ENCODE measurements at places on chromosomes 6 and 20.

DNA sequence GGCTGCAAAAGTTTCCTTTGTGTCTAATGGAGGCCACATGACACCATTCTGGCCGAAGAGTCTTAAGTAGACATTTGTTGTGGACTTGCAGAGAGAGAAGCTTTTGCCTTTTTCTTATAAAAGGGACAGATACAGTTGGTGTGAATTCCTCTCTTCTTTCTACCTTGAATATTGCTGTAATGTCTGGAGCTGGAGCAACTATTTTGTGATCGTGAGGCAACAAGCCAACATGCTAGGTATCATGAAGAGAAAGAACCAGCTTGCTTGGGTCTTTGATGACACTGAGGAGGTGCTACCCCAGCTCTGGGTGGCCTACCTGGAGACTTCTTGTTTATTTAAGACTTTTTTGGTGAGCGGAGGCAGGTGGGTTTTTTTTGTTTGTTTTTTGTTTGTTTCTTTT lies 16.3 kb upstream of the SYNJ2 start:
- DNase-seq: no peak

GRCh38 chr20:39358052-39358451 lies 395.9 kb downstream of the DHX35 start:
- no peak for DNase-seq

DNA sequence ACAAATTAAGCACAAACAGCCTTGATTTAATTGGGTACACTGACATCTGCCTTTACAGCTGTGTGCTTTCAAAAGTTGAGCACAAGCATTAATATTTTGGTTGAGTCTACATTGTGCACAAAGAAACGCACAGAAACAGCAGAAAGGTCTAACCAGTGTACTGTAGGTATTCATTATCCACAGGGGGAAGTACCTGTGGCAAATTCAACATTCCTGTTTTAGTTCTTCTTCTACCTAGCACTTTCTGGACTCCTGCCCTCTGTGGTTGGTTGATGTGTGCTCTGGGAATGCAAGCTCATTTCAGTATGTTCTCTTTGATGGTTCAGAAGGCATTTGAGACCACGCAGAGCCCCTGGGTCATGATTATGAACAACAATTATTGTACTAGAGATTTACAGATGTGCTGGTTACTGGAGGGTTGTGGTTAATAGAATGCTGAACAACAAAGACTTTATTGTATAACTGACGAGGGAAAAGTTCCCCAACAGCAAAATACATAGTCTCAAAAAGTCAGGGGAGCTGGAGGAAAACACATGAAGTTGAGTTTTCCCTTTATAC lies 26.6 kb upstream of the DAAM2 start:
- no peak for DNase-seq

DNA sequence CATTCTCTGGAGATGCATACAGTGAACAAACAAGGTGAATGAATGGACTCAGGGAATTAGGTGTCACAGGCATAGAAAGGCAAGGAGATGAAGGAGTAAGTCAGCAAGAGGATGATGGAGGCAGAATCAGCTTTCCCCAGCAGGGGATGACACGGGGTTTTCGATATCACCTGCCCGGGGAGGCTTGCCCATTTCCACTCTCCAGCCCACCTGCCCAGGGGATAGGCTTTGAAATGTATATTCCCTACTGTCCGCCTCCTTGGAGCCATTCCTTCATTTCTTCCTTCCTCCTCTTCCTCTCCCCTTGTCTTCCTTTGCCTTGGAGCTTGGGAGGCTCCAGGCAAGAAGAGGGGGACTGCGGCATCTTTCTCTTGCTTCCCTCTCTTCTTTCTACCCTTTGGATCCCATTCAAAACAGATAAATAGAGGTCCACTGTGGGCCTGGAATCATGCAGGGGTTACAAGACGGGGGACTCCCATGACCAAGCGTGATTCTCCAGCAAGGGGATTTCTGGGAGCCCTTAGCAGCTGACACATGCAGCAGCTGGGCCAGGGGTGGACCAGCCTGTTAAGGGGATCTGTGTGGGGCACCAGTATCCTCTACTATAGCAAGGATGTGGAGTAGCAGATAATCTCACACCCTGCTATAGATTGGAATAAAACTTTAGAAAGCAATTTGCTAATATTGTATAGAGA lies 23.5 kb upstream of the RNF24 start:
- DNase-seq: no peak

- DNase-seq: no peak
Observed at GRCh38 chr6:160454303-160454702, 106.1 kb downstream of the SLC22A3 start.

DNA sequence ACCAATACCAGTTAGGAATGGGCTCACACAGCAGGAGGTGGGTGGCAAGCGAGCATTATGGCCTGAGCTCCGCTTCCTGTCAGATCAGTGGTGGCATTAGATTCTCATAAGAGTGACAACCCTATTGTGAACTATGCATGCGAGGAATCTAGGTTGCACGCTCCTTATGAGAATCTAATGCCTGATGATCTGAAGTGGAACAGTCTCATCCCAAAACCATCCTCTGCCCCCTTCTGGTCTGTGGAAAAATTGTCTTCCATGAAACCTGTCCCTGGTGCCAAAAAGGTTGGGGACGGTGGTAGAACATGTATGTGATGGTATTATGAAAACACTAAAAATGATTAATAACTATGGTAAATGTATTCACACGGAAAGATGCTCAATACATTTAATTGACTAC lies 99.7 kb upstream of the HIVEP1 start:
- no peak for DNase-seq

Data from stimulated activated CD4-positive, alpha-beta T cell treated with anti-CD3 and anti-CD28 coated beads, Interleukin-1b, Interleukin-23, amount 100 ng/mL, for 1 hour (primary cell).